ENCODE measurements at places on chromosomes 3 and 15. TPM values are rescaled to one million over a fixed set of nuclear protein-coding genes. Genes with fewer than 3 reads are reported as not detected.
A peak's percentile ranks its signal among the peaks of the same experiment; 100 is the strongest.

STRIT1 gene
- total RNA-seq: 3.9 TPM

GRCh38 chr3:42653560-42654330, at the start of gene ZBTB47:
ZBTB47 (plus strand) TSS chr3:42653697; CDS start chr3:42658356, 4,659 bp downstream.
- DNase-seq: peak; percentile 30

- DNase-seq: peak; percentile 94
Observed at GRCh38 chr3:69085833-69086722, 1.3 kb downstream of the ARL6IP5 start.

DNA sequence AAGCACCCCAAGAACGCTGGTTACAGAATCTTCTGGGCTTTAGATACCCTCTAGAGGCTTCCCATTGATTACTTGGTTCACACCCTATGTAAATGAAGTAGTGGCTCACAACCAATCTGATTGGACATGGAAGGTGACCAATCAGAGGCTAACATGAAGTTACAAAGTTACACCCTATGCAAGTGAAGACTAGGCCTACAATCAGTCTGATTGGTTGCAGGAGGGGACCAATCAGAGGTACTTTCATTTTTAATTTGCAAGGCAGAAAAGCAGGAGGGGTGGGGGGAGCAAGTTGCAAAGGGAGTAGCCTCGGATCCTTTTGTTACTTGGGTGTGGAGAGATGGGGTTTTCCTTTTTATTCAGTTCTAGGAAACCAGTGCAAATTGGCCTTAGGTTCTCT, 11.1 kb upstream of the RTP2 start:
- DNase-seq: no peak

DNA sequence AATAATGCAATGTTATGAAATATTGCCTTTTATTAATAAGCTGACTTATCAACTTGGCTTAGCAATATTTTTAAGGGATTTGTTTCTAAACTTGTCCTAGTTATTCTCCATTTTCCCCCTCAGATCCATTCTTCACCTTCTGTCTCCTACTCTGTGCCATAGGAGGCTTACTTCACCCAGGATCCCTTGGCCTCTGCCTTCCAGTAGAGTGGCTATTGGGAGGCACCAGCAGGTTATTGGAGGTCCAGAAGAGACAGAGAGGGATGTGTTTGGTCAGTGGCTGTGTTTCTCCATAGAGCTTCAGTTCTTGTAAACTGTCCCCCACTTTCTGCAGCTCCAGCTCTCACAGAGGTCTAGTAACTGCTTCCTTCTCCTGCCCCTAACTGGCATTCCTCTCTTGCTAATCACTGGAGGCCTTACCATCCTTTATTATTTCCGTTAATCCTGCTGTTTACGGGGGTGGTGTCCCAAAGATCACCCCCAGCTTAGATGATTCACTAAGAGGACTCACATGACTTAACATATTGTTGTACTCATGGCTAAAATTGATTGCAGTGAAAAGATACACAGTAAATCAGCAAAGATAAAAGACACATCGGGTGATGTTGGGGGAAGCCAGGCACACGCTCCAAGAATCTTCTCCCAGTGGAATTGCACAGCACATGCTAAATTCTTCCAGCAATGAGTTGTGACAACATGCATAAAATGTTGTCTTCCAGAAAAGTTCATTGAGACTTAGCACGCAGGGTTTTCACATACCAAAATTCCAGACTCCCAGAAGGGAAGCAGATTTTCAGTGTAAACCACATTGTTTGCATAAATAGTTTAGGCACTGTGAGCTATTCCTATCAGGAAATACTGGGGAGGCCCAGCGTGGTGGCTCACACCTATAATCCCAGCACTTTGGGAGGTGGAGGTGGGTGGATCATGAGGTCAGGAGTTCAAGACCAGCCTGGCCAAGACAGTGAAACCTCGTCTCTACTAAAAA, 67.5 kb downstream of the RPL22L1 start:
- DNase-seq: peak; percentile 21

GRCh38 chr15:52257734-52258062, 37.9 kb downstream of the MYO5C start:
- peak; percentile 44 for DNase-seq

GRCh38 chr15:58856086-58856485, 77.4 kb downstream of the SLTM start:
- DNase-seq: no peak

Measured in tongue (tissue), 3 donors.